ENCODE measurements at places on chromosomes 2 and 18.

- DNase-seq, result no peak
Measured at GRCh38 chr2:85875350-85876050, 13.3 kb downstream of the ST3GAL5 start.

- DNase-seq, result no peak
Measured at GRCh38 chr2:33240178-33240577, 236.3 kb upstream of the RASGRP3 start.

DNA sequence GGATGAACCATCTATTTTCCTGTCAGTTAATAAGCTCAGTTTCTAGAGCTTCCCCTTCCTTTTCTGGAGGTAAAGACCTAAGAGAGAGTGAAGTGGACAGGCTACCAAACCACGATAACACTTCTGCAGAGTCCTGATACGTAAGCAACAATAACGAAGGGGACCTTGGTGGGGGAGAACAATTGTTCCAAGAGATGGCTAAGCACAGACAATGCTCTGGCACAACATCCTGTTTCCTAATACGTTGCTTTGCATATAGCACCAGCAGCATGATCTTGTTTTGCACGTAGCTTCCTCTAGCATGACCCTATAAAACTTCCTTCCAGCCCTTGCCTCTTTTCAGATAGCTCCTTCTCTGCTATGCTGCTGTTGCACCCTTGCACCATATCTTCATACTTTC, 247.3 kb downstream of the RAD51AP2 start:
- peak; percentile 1 for DNase-seq

GRCh38 chr2:1736997-1737480, 7.3 kb downstream of the PXDN start:
- DNase-seq, result no peak

- DNase-seq, result no peak
Measured at GRCh38 chr2:109421101-109421500, 192.7 kb downstream of the SEPTIN10 start.

GRCh38 chr2:184555352-184555751, 43.0 kb upstream of the ZNF804A start:
- DNase-seq, result no peak

- no peak for DNase-seq
Measured at GRCh38 chr18:21820033-21820810, 79.6 kb downstream of the MIB1 start.

DNA sequence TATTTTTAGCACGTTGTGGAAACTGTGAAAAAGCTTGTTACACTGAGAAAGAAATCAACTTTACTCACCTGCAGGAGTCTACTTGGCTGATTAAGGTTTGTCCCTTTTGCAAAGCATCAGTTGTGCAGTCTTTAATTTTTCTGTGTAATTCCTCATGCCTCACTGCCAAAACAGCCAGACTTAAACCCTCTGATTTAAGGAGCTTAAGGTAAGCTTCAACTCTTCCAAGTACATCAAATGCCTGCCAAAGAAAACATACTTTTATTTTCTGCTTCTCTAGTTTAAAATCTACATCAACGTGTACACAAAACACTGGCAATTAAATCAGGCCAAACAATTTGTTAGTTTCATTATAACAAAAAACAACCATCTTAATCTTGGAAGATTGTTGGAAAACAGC, 98.0 kb upstream of the TTN start:
- DNase-seq, result no peak

- no peak for DNase-seq
Measured at GRCh38 chr2:59182249-59182648, 941.1 kb upstream of the FANCL start.

Measured in HS-5 (cell line).